NCI-H2171 treated with DMSO at 0.1 percent for 48 hours (cell line): ENCODE measurements at places on chromosomes 1 and 21.
A peak's percentile ranks its signal among the peaks of the same experiment; 100 is the strongest.

DNA sequence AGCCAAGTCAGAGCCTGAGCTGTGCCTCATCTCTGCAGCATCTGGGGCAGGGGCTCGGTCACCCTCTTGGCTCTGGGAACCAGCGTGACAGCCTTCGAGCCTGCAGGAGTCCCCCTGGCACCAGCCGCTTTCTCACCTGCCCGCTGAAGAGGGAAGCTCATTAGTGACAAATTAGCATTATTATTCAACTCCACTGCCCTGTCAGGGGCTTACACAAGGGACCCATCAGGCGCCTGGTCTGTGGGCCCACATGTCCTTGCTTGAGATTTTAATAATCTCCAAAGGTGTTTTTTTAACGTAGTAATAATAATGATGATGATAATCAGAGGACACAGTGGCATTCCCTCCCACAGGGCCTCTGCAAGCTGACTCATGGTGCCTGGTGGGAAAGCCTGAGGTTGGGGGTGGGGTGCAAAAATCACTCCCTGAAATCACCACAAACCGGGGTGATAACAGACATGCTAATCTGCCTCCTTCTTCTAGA lies 98.1 kb upstream of the IGSF21 start:
- peak; percentile 63 for DNase-seq

DNA sequence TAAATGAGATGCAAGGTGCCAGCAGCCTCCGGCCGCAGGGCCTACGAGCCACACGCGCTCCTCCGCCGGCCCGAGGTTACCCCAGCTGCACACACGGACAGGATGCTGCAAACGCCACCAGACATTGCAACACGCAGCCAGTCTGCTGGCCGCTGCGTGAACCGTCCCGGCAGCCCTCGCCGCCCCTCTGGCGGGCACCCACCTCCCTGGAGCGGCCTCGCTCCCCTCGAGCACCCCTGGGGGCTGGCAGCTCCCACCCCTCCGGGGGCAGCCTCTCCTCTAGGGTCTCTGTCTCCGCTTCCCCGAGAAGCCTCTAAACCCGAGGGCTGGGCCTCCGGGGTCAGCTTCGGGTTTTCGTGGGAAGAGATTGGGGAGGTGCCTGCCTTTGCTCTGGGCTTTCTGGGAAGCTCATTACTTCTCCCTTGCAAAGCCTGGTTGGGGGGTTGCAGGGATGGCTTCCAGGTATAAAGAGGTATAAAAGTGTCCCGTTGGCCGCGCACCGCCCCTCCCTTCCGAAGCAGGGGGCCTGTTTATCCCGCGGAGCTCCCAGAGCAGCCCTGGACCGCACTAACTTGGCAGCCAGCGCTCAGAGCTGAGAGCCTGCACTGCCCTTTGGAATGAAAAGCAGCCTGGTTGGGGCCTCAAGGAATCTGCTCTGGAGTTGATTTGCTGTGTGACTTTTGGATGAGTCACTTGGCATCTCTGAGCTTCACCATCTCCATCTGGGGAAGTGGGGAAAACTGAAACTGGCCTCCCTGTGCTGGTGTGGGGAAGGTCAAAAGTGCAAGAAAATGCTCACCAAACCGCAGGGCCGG lies 21.8 kb downstream of the DHRS3 start:
- DNase-seq = no peak

- DNase-seq = peak; percentile 78
These were observed 45.8 kb upstream of the HMGB4 start for GRCh38 chr1:33818071-33818470.

DNA sequence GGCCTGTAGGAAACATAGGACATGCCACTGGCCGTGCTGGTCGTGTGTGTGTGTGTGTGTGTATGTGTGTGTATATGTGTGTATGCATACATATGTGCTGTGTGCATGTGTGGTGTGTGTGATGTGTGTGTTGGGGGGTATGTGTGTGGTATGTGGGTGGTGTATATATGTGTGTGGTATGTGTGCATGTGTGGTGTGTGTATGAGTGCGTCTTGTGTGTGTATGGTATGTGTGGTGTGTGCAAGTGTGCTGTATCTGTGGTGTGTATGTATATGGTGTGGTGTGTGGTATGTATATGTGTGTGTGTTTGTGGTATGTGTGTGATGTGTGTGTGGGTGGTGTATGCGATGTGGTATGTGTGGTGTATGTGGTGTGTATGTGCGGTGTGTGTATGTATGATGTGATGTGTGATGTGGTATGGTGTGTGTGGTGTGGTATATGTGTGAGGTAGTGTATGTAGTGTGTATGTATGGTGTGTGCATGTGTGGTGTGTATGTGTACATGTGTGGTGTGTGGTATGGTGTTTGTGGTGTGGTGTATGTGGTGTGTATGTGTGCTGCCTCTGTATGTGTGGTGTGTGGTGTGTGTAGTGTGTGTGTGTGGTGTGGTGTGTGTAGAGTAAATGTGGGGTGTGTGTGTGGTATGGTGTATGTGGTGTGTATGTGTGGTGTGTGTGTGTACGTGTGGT lies 120.8 kb upstream of the CACHD1 start:
- no peak for DNase-seq

GRCh38 chr1:59570524-59570923 lies 244.2 kb upstream of the HOOK1 start:
- no peak for DNase-seq

GRCh38 chr1:219701476-219701875 lies 88.6 kb upstream of the ZC3H11B start:
- no peak for DNase-seq

- no peak for DNase-seq
These were observed 69.8 kb upstream of the DNAH14 start for GRCh38 chr1:224859651-224860050.
